ENCODE measurements at places on chromosomes 12 and 14. TPM values are rescaled to one million over a fixed set of nuclear protein-coding genes. Genes with fewer than 3 reads are reported as not detected.

DNA sequence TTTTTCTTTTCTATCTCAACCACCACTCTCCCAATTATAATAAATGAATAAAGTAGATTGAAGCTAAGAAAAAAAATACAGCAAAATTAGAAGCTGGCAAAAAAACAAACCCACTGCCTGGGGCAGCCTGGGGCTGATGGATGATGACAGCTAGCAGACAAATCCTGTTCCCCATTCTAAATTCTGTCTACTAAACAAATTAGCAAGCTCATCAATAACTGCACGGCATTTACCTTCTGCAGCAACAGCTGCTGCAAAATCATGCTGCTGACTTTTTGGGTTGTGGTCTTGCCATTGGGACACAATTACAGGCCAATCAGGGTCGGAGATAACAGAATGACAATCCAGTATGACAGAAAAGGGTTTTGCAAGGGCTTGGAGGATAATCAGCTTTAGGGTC lies 443.6 kb upstream of the SOX5 start:
- no peak overlapping the region for H3K4me3 ChIP-seq
- no peaks in the 10 kb centered on the region for H3K27me3 ChIP-seq
- H3K27ac ChIP-seq, result no peak overlapping the region
- no peak for DNase-seq
- no peaks in the 10 kb centered on the region for H3K4me1 ChIP-seq

DNA sequence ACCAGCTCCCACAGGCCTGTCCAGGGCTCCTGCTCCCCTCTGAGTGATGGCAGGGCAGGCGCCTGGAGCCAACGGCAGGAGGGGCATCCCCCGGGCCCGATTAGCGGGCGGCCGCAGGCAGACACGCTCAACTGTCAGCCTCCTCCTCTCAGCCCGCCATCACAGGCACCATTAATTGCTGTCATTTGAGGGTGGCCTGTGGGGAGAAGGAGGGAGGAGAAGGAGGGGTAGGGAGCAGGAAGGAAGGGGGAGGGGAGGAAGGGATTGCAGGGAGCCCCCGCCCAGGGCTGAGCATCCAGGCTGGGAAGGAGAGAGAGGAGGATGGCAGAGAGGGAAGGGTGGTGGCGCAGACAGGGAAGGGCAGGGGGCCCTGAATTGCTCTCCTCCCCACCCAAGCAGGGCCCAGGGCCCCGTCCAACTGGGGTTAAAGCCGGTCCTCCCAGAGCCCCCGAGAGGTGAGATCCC lies 36.1 kb downstream of the NCOR2 start:
- peaks cover 8% of the 10 kb centered on the region for H3K36me3 ChIP-seq
- no peaks in the 10 kb centered on the region for H3K4me1 ChIP-seq
- H3K27ac ChIP-seq, result no peak overlapping the region
- no peaks in the 10 kb centered on the region for H3K27me3 ChIP-seq
- DNase-seq, result no peak

PLBD1 gene
- 49.3 TPM for total RNA-seq

KLHL33 gene
- total RNA-seq, result 0.29 TPM

All from upper lobe of right lung (tissue), 1 donor.